Omental fat pad (tissue), 4 donors: ENCODE measurements at places on chromosomes 11 and 22. TPM values are rescaled to one million over a fixed set of nuclear protein-coding genes. Genes with fewer than 3 reads are reported as not detected.

Gene GLYATL2
- total RNA-seq = not detected

Gene CDC42EP1
- total RNA-seq = 33.1 TPM

Gene AIFM3
- 1.4 TPM for total RNA-seq

Gene OR10D3
- total RNA-seq = not detected

Gene MIEF1
- 34.1 TPM for total RNA-seq

Gene TTLL1
- 3.5 TPM for total RNA-seq

Gene MS4A6A
- total RNA-seq = 167 TPM

Gene TMEM258
- total RNA-seq = 48.9 TPM

Gene SCUBE2
- 50.6 TPM for total RNA-seq

Gene OOSP1
- not detected for total RNA-seq

Gene OR52I1
- total RNA-seq = not detected

Gene FOXRED2
- 11.7 TPM for total RNA-seq

Gene DNAJB7
- total RNA-seq = not detected

Gene PDGFB
- total RNA-seq = 33.1 TPM

Gene CYP2D6
- 0.60 TPM for total RNA-seq

Gene C22orf15
- not detected for total RNA-seq

Gene MAPK8IP1
- 3.2 TPM for total RNA-seq
